Substantia nigra (tissue), 51 donors: ENCODE measurements at places on chromosomes 1 and 21.
A peak's percentile ranks its signal among the peaks of the same experiment; 100 is the strongest.

DNA sequence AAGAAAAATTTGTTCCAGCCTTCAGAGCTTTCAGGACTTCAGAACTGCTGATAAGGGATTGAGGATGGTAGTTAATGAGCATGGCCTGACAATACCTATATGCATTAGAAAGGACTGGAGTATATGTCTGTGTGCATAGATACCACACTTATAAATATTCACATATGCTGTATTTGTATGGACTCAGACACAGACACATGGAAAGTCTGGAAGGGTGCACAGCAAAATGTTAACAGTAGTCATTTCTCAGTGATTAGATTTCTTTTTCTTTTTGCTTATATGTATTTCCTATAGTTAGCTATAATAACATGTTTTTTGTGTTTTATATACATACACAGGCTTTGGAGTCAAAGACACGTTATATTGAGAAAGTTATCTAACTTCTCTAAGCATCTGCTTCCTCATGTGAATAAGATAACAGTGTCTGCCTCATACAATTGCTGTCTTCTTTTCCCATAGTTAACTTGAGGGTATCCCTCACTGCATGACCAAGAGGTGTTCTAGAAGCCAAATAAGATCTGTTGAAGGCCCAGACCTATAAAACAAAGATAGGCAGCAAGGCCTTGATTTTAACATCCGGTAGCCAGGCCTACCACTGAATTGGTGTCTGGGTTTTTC is 31.3 kb downstream of the INPP5B start:
- no peak for DNase-seq

DNA sequence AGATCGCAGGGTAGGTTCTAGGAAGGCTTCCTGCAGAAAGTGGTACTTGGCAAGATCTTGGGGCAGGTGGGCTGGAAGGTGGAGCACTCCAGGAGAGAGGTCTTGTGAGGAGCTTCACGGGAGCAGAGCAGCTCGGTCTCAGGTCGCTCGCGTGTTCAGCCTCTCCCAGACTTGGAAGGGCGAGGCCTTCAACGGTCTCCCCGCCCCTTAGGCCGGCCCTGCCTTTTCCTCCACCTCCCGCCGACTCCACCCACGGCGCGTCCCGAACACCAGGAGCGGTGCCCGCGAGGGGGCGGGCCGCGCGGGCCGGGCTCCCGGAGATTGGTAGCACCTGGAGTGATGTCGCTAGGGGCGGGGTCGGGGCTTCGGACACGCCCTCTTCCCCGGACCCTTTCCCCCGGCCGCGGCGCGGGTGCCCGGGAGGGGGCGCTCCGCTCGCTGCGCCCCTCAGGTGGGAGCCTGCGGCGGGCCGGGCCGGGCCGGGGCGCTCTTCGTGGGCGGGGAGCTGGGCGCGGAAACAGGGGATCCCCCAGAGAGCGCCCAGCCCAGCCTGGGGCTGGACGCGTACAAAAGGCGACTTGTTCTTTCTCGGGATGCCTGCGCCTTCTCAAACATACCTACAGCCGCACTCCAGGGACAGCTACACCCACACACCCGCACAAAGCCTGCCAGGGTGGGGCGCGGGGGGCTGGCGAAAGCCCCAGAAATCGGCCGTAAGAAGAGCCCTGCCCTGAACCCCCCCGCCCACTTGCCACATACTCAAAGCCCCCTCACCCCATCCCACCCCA is 35.5 kb downstream of the AHDC1 start:
- peak; percentile 16 for DNase-seq

DNA sequence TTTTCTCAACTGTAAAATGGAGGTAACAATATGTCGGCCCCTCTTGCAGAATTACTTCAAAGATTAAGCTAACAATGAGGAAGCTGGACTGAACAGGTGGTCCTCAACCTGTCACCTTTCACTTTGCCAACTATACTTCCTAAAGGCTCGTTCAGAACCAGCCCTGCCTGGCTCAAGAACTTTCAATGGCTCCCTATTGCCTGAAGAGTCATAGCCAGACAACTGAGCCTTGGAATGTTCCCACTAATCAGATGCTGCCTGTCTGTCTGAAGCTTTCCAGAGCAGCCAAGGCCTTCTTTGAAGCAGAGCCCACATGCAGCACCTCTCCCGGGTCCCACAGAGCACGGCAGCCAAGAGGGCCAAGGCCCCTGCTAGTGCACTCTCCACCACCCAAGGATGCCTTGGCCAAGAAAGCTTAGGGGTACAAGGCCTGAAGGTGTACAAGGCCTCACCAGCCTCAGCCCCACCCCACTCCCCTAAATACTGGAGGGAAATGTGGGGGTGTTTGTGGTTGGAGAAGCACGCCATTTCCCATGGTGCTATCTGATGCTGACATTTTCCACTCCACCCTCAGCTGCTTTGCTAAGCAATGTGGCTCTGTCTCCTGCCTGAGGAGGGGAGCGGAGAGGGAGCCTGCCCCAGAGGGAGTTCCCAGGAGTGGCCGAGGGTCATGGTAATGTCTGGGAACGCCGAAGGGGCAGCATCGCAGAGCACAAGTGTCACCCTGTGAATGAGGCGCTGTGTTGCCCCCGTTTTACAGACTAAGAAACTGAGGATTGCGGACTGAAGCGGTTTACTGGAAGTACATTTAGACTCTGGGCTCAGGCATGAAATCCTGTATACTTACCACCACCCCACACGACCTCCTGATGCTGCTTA is 8.2 kb upstream of the LAPTM5 start:
- no peak for DNase-seq

DNA sequence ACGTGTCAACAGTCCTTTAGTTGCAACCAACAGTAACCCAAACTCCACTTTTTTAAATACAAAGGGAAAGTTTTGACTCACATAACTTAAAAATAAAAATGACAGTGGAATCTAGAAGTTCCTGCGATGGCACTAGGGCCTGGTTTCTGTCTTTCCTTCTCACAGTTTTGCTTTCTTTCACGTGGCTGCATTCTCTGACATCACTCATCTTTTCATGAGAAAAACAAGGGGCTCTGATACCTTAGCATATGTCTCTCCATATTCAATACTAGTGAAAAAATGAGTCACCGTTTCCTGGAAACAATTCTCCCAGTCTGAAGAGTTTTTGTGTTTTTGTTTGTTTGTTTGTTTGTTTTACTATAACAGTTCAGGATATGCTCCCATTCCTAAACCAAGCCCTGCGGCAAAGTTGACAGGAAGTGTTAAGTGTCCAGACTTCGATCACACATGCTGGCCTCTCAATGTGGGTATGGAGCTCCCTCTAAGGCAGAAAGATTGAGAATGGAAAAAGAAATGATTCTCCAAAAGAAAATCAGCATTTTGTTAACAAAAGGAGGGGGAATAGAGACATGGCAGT is 483.3 kb downstream of the TTLL7 start:
- DNase-seq = no peak

DNA sequence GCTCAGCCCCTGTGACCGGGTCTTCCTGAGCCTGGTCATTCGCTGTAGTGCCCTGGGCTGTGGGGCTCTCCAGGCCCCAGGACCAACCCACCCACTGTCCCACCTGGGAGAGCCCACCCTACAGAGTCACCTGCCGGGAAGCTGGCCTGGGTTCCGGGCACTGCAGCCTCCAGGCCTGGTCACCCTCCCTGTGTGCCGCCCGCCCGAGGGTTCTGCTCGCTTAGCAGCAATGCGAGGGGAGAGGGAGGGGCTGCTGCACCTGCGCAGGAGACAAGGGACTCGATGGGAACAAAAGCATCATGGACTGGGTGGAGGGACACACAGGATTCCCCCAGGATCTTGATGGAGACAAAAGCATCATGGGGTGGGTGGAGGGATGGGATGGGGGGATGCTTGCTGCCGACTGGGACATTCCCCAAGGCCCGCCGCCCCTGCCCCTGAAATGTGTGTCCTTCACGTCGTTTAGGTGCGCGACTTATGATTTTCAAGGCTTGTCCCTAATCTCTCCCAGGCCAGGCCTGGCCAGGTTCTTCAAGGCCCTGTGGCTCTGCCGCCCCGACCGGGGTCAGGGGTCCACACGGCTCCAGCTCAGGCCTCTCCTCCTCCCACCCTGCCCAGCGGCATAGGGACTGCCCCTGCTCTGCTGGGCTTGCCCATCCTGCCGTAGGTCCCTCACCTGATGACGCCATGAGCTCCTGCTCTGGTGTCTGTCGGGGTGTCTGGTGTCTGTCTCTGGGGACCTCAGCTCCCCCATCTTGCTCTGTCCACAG is 1.7 kb downstream of the KRTAP10-8 start:
- no peak for DNase-seq

DNA sequence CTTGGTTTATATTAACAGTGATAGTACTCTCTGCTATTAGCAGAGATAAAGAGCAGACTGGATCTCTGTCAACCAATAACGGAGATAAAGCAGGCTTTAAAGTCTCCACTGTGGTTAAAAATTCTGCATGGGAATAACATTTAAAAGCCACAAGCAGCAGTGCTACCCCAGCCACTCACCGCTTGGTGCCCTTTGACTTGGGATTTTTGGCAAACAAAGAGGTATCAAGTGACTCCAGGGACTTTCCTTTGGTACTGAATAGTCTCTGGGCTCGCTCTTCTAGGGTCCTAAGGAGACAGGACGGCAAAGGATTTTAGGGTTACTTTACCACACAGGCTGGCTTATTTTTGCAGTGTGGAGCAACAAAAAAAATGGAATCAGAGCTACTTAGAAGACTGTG is 11.3 kb downstream of the SF3A3 start:
- no peak for DNase-seq

DNA sequence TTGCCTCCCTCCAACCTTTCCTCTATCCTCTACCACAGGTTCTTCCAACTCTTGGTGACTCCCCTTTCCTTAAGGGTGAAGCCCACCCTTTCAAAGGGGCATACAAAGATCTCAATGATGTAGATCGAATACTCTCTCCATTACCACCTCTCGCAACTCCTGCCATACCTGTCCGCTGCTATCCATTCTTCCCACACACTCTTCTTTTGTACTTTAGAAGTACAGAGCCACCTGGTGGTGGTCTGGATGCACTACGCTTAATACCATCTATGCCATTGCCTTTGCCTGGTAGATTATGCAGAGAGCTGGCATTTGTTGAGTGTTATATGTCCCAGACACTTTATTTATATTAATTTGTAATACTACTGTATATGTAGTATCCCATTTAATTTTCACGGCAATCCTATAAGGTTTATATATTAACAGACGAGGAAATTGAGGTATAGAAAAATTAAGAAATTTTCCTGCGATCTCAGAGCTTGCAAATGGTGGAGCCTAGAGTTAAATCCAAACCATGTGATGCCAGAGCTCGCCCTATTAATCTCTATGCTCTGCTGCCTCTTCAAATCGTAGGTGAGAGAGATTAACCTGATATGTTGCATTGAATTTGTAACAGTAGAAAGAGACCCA is 22.9 kb downstream of the TSHB start:
- DNase-seq = peak; percentile 1

DNA sequence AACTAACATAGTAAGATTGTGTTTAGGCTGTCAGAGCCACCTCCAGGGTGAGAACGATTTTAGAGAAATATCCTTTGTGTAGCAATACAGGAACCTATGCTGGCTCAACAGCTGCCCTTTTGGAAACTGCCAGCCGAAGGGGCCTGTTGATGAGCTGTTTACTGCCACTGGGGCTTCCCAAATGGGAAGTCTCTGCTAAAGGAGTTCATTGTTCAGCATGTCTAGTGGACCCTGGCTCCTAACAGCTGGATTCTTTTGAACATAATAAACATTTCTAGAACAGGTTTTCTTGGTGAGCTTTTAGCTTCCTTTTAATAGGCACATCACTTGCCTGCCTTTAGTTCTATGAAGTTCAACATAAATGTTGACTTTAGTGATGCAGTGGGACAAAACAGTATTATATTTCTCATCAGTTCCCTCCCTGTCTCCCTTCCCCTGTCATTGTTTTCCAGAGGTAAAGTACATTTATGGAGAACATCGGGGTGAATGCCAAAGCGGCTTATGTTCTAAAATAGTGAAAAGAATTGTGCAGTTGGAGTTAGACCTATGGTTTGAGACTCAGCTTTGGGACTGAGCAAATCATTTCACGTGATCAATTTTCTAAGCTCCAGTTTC is 57.4 kb downstream of the UCK2 start:
- no peak for DNase-seq

GRCh38 chr1:197557302-197557701 is 218.0 kb downstream of the DENND1B start:
- no peak for DNase-seq

- no peak for DNase-seq
These were observed 23.9 kb downstream of the CD2 start for GRCh38 chr1:116777831-116778830.

DNA sequence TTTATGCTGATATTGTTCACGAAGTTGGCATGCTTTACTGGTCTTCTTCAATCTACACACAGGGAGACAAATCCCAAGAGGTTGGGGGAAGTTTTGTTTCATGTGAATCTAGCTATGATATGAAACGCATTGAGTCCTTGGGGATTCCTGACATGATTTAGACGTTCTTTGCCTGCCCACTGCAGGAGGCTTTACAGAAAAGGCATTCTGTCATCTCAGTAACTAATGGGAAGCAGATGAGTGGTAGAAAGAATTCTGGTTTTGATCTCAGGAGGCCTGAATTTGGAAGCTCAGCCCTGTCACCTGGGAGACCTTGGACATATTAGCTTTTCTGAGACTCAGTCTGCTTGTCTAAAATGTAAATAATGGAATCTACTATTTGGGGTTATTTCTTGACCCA is 383.0 kb upstream of the NFIA start:
- no peak for DNase-seq

DNA sequence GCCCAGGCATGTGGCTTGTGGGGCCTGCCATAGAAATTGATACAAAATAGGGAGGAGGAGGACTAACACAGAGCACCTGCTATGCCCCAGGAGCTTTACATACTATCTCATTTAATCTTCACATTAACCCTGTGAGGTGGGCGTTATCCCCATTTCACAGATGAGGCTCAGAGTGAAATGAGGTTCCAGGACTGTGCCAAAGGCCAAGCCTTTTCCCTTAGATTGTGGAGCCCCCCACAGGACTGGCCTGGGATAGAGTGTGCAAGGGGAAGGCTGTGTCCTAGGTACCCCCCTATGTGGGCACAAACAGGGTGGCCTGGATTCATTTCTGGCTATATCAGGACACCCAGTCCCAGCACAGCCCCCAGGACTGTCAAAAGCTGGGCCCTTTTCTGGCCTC is 2.2 kb upstream of the DDOST start:
- no peak for DNase-seq

DNA sequence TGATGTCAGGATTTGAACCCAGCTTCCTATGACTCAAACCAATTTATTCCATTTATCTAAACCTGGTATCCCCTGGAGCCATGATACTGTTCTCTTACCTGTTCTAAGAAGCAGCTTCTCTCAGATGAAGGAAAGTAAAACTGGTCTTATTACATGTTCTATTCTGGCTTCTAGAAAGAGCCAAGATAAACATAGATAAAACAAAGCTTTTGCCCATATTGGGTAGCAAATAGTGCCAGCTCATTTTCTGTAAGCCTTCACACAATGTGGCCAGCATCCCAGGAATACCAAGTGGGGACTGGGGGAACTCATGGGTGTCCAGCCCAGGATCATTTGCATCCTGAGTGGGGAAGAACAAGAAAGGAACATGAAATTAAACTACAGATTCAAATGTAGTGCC is 53.5 kb upstream of the EPHA8 start:
- DNase-seq = no peak

- DNase-seq = no peak
These were observed 61.4 kb upstream of the CXADR start for GRCh38 chr21:17451364-17451891.

GRCh38 chr1:201557572-201557958 is 18.6 kb downstream of the NAV1 start:
- no peak for DNase-seq

- no peak for DNase-seq
These were observed 220.5 kb downstream of the KCNT2 start for GRCh38 chr1:196387766-196388165.

- no peak for DNase-seq
These were observed 4.4 kb downstream of the NBPF1 start for GRCh38 chr1:16608838-16609560.
